ENCODE measurements at places on chromosomes 11 and 22.

DNA sequence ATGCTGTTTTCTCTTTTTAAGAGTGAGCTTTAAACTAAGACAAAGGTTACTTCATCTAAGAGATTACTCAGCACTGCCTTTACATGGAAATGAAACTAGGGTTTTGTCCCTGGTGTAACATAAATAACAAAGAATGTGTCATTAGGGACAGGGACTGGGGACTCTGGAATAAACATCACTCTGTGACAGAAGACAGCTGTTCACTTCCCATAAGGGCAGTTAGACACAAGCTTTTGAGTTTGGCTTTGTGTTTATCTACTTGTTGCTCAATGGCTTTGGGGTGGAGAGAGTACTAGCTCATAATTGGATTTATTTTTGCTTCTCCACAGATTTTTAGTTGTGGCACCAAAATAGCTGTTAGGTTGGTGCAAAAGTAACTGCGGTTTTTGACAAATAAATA, 154.5 kb downstream of the OR4C45 start:
- DNase-seq, result no peak

GRCh38 chr11:92751594-92751993, 217.9 kb upstream of the MTNR1B start:
- no peak for DNase-seq

DNA sequence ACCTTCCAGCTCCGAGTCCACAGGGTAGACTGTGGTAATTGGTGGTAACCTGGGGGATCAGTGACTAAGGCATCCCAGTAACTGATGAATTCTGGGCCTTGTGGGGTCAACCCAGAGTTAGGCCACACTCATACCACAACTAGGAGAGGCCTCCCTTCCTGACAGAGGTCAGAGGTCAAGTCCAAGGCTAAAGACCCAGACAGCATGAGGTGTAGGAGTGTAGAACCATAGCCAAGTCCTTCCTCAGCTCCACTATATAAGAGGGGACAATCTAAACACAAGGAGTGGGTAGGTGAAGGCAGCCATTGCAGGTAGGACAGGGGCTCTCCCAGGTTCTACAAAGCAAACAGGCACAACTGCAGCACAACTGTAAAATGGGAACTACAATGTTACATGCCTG, 4.6 kb downstream of the AP1B1 start:
- no peak for DNase-seq

DNA sequence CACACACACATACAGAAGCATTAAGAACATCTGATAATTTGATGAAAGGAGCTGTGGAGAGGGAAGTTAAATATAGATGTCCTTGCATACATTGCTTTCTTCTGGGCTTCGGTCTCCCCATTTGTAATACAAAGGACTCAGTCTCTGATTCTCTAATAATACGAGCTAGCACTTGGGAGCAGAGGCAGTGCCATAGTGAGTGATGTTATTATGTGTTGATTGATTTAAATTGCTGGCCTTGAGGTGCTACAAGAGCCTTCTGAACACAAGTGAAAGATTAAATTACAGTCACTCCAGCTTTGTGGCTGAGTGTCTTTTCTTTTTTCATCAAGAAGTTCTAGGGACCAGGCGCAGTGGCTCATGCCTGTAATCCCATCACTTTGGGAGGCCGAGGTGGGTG, 61.5 kb upstream of the HMGXB4 start:
- no peak for DNase-seq

DNA sequence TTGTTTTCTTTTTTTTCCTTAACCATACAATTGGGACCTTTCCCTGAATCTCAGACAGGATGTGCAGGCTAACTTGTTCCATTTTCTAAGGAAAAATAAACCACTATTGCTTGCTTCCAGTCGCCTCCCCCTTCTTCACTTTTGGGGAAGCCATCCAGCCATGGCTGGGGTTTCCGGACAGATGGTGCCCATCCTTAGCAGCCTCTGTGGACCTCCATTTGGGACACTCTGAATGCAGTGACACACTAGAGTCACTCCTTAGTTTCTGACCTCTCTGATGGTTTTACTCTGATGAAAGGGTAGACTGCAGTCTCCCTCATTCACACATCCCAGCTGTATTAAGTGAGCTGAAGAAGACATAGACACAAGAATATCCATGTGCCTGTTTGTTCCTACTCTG, 147.3 kb downstream of the COMMD9 start:
- no peak for DNase-seq

GRCh38 chr11:32032478-32032877, 58.4 kb upstream of the RCN1 start:
- DNase-seq, result no peak

All from stimulated activated CD4-positive, alpha-beta T cell treated with anti-CD3 and anti-CD28 coated beads, Interleukin-15, amount 100 ng/mL, for 48 hours (primary cell).